ENCODE measurements at places on chromosomes 7 and 10.

- no peak for DNase-seq
Measured at GRCh38 chr7:143227806-143228205, 6.0 kb downstream of the TAS2R40 start.

- no peak for DNase-seq
Measured at GRCh38 chr10:35335133-35336083, 901 bp upstream of the CCNY start.

DNA sequence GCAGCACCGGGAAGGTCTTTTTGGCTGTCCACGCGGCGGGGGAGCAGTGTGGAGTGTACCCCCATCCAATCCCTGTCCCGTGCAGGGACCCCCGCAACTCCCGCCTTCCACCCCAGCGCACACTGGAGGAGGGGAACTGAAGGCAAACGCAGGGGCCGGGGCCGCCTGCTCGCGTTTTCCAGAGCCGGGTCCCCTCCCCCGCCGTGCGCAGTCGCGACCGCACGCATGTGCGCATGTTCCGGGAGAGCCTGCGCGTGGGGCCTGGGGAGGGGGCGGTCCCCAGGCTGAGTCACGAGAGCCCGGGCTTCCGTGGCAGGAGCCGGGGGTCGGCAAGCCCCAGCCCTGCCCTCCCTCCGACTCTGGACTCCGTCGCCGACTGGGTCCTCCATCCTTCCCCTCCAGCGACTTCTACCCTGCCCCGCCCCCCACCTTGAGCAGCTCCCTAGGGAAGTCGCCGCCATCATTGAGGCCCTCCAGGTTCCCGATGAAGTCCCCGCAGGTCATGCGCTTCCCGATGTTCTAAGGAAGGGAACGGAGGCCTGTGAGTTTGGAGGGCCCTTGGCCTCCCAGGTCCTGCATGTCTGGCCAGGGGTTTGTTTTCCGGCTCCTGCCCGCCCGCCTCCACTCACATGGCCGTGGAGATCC, 8.0 kb downstream of the PSD start:
- no peak for DNase-seq

GRCh38 chr7:68576366-68576765, 1021.9 kb upstream of the AUTS2 start:
- DNase-seq = no peak

- no peak for DNase-seq
Measured at GRCh38 chr10:102375250-102375649, 20.3 kb upstream of the NFKB2 start.

- no peak for DNase-seq
Measured at GRCh38 chr7:149196705-149197171, 1.4 kb downstream of the ZNF282 start.

GRCh38 chr10:129253161-129253864, 213.7 kb upstream of the MGMT start:
- no peak for DNase-seq

DNA sequence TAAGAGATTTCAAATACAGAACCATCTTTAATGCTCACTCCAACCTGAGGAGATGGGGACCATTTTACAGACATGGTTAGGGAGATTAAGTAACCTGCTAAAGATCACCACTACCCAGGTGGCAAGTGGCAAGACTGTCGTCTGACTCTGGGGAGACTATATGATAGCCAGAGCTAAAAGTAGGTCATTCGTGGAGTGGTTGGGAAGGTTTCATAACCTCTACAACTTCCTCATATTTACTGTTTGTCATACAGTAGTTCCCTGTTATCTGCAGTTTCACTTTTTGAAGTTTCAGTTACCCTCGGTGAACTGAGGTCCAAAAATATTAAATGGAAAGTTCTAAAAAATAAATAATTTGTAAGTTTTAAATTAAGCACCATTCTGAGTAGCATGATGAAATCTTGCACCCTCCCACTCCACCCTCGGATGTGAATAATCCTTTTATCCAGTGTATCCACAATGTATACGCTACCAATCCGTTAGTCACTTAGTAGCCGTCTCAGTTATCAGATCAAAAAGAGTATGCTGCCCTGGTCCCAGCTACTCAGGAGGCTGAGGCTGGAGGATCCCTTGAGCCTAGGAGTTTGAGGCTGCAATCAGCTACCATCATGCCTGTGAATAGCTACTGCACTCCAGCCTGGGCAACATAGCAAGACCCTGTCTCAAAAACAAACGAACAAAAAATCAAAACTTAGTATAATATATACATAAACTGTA, 14.9 kb upstream of the LGI1 start:
- no peak for DNase-seq

DNA sequence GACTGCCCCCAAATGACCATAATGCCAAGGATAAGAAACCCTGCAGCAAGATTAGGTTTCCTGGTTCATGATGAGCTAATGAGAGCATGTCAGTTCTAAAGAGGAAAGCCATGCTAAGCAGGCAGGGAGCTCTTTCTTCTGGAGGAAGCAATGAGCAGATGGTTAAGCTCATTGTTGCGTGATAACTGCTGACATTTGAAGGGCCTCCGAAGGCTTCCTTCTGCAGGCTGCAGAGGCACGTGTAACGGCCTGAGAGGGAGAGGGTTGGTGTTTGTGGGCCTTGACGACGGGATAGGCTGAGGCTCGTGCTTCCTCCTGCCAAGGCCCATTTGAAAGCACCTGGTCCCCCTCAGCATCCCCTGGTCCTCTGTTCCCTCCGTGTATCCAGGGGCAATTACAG, 63.5 kb upstream of the BTBD16 start:
- no peak for DNase-seq

GRCh38 chr10:126776168-126776567, 105.7 kb upstream of the C10orf90 start:
- DNase-seq = no peak

DNA sequence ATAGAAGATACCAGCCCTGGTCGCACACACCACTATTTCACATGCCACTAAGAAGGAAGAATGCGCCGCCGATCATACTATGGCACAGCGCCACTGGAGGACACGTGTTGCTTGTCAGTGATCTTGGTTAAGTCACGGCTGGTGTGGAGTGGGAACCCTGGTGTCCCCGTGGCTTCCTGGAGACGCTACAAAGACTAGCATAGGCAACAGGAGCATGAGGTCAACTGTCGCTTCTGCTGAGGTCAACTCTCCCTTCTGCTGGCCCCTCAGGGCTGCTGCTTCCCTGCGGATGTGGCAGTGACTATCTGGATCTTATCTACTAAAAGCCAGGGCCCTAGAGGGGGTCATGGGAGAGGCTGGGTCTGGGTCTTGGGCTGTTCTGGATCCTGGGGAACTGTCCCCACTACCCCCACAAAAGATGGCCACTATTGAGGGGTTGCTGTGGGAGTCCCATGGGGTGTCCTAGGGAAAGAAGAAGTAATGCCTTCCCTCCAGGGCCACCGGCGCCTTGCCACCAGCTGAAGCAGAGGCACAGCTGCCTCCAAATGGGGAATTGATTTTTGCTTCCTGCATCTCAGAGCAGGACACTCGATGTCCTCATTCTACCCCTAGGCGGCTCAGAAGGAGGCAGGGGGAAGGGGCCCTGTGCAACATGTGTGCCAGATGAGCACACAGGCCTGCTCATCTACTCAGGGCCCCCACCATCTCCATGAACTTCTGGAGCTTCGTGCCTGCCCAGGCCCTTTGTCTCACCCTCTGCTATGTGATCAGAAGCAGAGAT, 76.6 kb upstream of the PPIF start:
- no peak for DNase-seq

- DNase-seq = no peak
Measured at GRCh38 chr10:3613318-3613717, 171.7 kb downstream of the KLF6 start.

- DNase-seq = no peak
Measured at GRCh38 chr10:10330418-10330817, 687.3 kb upstream of the CELF2 start.

- no peak for DNase-seq
Measured at GRCh38 chr7:117986645-117987269, 113.5 kb upstream of the CTTNBP2 start.

- no peak for DNase-seq
Measured at GRCh38 chr10:552679-553078, 136.8 kb downstream of the DIP2C start.

DNA sequence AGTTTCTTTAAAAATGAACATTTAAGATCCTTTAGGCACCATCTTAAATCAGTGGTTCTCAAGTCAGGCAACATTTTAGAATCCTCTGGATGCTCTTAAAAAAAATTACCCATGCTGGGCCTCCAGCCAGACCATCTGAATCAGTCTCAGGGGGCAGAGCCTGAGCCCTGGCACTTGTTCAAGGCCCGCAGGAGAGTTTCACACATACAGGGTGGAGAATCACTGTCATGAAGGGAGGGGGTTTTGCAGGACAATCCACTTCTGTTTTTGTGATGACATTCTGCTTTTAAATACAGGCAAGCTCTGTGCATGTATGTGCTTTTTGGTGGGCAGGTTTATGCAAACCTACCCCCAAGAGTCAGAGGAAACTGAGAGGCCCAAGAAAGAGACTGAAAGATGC, 268.6 kb downstream of the SEC23IP start:
- no peak for DNase-seq

GRCh38 chr10:109887243-109887642, 36.1 kb downstream of the XPNPEP1 start:
- no peak for DNase-seq

- no peak for DNase-seq
Measured at GRCh38 chr7:71868797-71869196, 543.3 kb downstream of the CALN1 start.

DNA sequence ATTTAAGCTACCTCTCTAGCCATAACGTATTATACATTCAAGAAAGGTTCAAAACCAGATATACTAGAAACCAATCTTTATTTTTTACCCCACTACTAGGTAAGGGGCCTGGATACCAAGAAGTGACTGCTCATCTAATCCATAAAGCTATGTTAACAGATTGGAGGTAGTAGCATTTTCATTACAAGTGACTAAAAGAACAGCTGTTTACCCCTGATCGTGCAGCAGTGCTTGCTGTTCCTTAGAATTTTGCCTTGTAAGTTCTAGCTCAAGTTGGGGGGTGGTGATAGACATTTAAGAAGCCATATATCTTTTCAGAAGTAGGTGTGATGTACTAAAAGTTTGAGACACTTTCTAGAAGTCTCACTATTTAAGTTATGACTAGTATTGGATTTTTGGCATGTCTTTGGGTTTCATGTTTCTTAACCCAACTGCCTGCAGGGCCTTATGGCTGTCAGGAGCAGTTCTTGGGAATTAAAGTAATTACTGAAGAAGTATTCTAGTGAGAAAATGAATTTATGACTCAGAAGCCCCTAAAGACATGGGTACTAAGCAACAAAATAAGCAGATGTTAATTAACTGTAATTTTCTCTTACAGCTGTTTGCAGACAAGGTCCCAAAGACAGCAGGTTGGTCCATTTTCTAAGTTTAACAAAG, 2.3 kb downstream of the PPIA start:
- no peak for DNase-seq

- DNase-seq = no peak
Measured at GRCh38 chr10:86340176-86340990, 26.2 kb downstream of the GRID1 start.

DNA sequence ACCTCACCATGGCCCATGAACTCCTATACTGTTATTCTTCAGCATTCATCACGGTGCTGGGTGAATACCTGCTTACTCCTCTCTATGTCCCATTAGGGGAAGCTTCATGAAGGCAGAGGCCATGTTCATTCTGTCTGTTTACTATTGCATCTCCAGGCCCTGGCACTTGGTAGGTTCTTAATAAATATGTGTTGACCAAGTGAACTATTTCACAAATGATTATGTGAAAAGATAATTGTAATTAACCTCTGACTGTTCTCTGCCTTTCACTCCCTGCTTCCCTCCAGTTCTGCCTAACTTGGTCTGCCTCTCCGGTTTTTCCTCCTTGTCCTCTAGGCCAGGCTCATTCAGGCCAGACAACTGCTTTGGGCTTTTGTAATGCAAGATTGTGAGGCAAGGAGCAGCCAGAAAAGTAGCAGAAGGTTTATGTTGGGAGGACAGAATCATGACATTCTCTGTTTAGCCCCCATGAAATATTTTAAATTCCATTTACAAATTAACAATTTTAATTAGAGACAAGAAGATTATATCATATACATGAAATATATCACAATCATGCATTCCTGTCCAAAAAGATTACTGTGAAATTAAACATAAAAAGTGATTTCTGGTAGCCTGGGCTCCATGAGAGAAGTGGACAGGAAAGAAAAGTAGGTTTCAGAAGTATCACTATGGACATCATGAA, 42.1 kb upstream of the PLXNA4 start:
- no peak for DNase-seq

DNA sequence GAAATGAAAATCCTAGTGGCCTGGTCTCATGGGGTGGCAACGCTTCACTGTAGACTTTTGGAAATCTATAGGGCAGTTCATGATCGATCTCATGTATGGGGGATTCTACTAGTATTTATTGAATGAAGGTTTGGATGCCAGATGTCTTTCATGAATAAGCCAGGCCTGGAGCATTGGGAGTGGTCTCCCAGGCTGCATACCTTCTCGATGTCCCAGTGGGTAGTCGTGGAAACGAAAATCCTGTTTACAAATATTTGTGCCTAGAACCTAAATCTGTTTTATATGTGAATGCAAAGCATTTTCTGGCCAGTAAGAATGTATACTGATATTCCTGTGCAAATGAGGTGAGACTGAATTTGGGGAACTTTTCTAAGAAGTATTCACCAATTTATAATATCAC, 105.0 kb upstream of the C1QL3 start:
- DNase-seq = no peak

- no peak for DNase-seq
Measured at GRCh38 chr10:126352453-126352852, 35.8 kb downstream of the ADAM12 start.

- no peak for DNase-seq
Measured at GRCh38 chr10:52780391-52781155, 8.0 kb upstream of the MBL2 start.

DNA sequence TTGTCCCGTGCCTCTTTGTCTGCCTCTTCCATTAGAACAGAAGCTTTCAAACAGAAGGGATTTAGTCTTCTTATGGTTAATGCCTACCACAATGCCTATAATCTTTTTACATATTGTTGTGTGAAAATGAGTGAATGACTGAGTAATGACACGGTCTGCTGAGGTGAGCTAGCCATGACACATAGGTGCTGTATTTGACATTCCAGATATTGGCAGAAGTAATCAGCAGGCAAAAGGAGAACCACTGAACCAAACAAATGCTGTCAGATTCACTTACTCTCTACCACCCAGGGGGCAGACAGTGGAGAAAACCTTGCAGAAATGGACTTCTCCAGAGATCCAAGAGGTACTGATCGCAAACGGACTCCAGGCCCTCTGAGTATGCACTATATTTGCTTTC, 377.2 kb upstream of the VWC2 start:
- no peak for DNase-seq

- no peak for DNase-seq
Measured at GRCh38 chr10:99369126-99369525, 40.0 kb downstream of the CNNM1 start.

Measured in esophagus squamous epithelium (tissue), 5 donors.